ENCODE measurements at places on chromosomes 1 and 21.

- DNase-seq, result no peak
Measured at GRCh38 chr1:110196917-110197765, 13.0 kb upstream of the KCNC4 start.

DNA sequence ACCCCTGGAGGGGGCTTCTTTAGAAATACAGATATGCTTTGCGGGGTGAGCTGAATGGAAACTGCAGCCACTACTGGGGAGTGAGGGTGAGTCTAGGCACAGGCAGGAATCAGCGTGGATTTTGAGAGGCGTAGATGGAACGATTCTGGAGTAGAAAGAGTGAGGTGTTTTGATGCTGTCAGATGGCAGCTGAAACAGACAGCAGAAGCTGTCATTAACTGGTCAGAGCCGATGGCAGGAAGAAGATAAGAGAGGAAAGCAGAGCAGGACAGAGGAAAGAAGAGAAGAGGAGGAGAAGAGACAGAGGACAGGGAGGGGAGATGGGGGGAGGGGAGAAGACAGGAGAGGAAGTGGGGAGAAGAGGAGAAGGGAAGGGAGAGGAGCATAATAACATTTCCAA lies 138.5 kb downstream of the LRIG2 start:
- DNase-seq, result no peak

- DNase-seq, result no peak
Measured at GRCh38 chr1:229258757-229259060, 12.2 kb upstream of the RAB4A start.

- no peak for DNase-seq
Measured at GRCh38 chr1:87706779-87707228, 378.1 kb downstream of the LMO4 start.

GRCh38 chr1:109197158-109198042 lies 16.3 kb upstream of the SARS1 start:
- DNase-seq, result no peak

GRCh38 chr1:151196292-151196800 lies 2.0 kb upstream of the PIP5K1A start:
- DNase-seq, result no peak

GRCh38 chr1:235935235-235936225 lies 68.8 kb upstream of the LYST start:
- DNase-seq, result no peak

- DNase-seq, result no peak
Measured at GRCh38 chr1:202200669-202201068, 7.1 kb downstream of the LGR6 start.

DNA sequence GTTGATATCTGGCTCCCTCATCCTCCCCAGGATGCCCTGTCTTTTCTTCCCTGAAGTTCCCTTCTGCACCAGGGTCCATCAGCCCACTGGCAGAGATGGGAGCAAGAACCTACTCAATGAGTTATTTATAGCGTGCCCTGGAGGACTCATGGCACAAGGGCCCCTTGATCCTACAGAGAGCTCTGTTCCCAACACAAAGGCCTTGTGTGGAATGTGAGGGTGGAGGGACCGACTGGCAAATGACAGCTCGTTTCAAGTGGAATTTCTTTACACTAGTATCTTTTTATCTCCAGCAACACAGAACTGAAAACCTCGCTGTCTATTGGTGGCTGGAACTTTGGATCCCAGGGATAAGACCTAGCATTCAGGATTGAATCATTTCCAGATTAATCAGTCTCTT lies 22.4 kb downstream of the CHI3L2 start:
- DNase-seq, result no peak

GRCh38 chr21:31732597-31733550 lies 956 bp upstream of the SCAF4 start:
- DNase-seq, result no peak

DNA sequence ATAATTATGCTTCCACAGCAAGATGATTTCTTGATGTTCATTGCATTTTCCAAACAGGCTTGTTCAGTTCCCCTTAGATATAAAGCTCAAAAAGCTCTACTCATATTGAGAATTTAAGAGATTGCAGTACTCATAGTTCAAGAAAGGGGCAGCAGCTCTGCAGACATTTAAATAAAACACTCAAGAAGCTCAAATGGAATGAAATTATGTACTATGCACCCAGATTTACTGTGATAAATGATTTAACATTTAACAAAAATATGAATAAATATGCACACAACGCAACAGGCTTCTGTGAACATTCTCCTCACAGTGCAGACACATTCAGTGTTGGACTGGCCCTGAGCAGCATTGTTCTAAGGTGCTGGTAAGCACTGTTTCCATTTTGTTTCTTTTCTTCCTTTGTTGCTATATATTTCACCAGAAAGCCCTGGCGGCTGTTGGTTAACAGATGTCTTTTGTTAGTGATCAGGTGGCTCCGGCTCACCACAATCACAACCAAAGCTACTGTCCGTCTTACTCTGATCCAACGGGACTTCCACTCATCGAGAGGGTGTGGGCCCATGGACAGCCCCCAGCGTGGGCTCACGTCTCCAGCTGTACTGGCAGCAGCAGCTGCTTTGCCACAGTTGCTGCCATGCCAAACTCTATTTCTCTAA lies 1440.3 kb downstream of the NCAM2 start:
- DNase-seq, result no peak

DNA sequence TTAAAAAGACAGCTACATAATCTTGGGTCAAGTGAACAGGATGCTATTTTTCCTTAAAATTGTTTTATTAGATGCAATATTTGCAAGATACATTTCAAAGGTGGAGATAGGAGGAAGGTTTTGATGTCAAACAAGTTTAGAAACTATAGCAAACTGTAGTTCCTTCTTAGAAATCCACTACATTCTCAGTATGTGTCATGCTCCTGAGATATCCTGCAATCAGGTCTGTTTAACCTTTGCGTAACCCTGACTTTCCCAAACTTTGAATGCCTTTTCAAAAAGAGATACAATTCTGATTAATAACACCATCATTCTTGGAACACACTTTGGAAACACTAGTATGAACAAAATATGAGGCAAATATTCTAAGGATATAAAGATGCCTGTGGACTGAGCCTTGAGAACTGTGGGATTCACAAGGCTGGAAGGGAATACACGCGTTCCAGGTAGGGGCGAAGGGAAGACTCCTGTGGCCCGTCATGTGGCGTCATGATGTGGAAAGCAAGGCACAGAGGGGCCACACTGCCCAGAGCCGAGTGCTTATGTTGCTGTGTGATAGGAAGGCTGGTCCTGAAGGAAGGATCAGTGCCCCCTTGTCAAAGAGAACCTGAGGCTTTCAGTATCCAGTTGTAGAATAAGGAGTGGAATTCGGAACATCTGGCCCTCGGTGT lies 19.6 kb upstream of the TARBP1 start:
- DNase-seq, result no peak

GRCh38 chr1:16716691-16717335 lies 23.5 kb upstream of the RNU1-4 start:
- DNase-seq, result no peak

DNA sequence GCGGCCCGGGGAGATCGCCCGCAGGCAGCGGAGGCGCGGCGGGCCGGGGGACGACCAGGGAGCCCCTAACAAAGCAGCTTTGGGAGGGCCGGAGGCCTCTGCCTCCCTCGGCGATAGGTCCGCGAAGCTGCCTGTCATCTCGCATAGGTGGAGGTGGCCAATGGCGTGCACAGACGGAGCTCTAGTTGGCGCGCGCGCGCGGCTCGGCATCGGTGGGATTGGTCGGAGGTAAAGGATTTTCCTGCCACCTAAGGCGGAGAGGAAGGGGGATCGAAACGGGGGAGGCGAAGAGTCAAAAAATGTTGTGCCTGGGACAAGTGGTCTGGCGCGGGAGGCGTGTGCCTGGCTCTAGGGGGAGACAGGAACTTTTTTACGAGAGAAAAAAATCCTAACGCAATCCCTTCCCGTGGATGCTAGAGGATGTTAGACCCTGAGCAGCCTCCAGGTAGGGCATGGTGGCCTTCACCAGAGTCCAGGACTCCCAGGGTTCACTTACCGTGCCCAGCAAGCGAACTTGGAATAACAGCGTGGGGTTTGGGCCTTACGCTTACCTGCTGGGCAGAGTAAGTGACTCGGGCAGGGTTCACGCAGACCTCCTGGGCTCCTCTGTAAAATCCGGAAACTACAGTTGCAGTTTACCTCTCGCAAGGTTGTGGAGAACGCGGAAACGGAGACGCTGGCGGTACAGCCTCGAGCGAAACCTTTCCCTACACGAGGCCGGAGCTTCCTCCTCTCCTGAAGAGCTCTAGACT lies 99.9 kb upstream of the SOD1 start:
- peak; percentile 85 for DNase-seq

GRCh38 chr21:23686737-23687523 lies 1920.4 kb downstream of the MRPL39 start:
- no peak for DNase-seq

DNA sequence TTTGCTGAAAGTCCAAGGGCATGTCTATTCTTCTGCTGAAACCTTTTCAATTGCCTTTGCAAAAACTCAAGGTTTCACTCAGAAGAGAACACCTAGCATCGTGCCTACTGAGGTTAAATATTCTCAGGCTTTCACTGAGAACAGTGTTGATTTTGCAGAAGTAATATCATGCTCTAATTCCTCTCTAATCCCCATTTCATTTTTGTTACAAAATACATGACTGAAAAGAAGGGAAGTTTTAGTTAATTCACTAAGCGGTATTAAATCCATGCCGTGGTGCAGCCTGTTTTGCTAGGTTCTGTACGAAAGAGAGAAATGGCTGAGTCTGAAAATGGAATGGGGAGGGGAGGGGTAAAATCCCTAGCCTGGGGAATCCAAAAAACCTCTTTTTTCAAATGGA lies 163.2 kb upstream of the CAMK1G start:
- DNase-seq, result no peak

GRCh38 chr1:243490748-243491686 lies 235.2 kb downstream of the SDCCAG8 start:
- DNase-seq, result no peak

GRCh38 chr1:201103666-201104065 lies 8.6 kb downstream of the CACNA1S start:
- no peak for DNase-seq

DNA sequence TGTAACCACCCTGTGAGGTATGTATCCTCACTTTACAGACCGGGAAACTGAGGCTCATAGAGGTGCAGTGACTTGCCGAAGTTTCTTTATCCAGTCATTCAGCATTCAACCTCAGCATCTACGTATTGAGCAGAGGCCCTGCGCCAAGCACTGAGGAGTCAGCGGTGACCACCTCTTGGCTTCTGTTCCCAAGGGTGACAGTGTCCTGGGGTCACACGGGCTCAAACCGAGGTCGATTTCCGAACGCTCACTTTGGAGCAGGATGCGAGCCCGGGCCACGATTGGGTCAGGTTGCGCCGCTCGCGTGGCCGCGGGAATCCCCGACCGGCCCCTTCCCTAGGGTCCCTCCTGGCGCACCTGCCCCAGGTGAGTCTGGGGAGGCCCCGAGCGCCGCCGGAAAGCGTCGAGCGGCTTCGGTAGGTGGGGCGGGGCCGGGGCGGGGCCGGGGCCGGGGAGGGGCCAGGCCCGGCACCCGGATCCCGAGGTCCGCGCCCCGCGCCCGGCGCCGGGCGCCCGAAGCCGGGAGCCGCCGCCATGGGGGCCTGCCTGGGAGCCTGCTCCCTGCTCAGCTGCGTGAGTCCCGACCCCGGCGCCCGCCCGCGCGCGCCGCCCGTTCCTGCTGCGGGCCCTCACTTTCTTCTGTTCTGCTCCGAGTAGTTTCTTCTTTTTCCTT lies at the start of gene SERINC2:
Gene SERINC2, plus strand, starts transcription at position 482 of the 673 bp plus-strand sequence. Its CDS starts 53 bp downstream, at position 535.
- DNase-seq, result no peak
